ENCODE measurements at places on chromosomes 1 and 21. TPM values are rescaled to one million over a fixed set of nuclear protein-coding genes. Genes with fewer than 3 reads are reported as not detected.

The OR2T27 gene
- total RNA-seq, result not detected

The CD160 gene
- 0.18 TPM for total RNA-seq

The DNTTIP2 gene
- 16.2 TPM for total RNA-seq

The AMY2A gene
- not detected for total RNA-seq

The CBR1 gene
- total RNA-seq, result 110 TPM

The TTLL10 gene
- total RNA-seq, result 0.76 TPM

The NECTIN4 gene
- 6.3 TPM for total RNA-seq

The LRRC71 gene
- total RNA-seq, result 0.35 TPM

The SPRR2E gene
- total RNA-seq, result not detected

The HSPA6 gene
- 26.2 TPM for total RNA-seq

The TNNT2 gene
- 7.4 TPM for total RNA-seq

The OR2L3 gene
- total RNA-seq, result not detected

The KCNQ4 gene
- 8.6 TPM for total RNA-seq

The ACTA1 gene
- total RNA-seq, result 980 TPM

The RIPPLY3 gene
- 0.99 TPM for total RNA-seq

The GNG4 gene
- total RNA-seq, result 2.6 TPM

The RIMKLA gene
- 0.35 TPM for total RNA-seq

The BACH1 gene
- total RNA-seq, result 79.8 TPM

The LDLRAD1 gene
- not detected for total RNA-seq

The CTSS gene
- total RNA-seq, result 46.1 TPM

The VSIG8 gene
- total RNA-seq, result 0.23 TPM

The ZNF593OS gene
- not detected for total RNA-seq

The KIF21B gene
- 3.2 TPM for total RNA-seq

The ADAMTS4 gene
- 1.3 TPM for total RNA-seq

The CDC7 gene
- total RNA-seq, result 13.3 TPM

The ST6GALNAC3 gene
- total RNA-seq, result 49.0 TPM

The KCNN3 gene
- total RNA-seq, result 5.3 TPM

The OR2L2 gene
- total RNA-seq, result 0.06 TPM

The RRP1 gene
- 17.9 TPM for total RNA-seq

All from metanephros (tissue), 2 donors.